Stimulated activated CD8-positive, alpha-beta memory T cell treated with anti-CD3 and anti-CD28 coated beads, Interleukin-12 subunit alpha, Interleukin-12 subunit beta, amount 100 ng/mL, for 1 hour (primary cell): ENCODE measurements at places on chromosomes 2 and 18.

DNA sequence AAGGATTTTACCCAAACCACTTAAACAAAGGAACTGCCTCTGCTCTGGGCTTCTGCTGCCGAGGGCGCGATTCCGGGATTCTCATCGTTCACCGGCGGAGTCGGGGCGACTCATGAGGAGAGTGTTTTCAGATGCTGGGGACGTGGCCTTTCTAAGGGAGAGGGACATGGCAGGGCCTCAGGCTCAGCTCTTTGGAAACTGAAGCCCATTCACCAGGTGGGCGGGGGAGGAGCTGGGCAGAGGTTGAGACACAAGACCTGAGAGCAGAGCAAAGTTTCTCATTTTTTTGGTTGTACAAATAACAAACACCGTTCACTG is 29.8 kb downstream of the NFATC1 start:
- DNase-seq: no peak

GRCh38 chr2:112463256-112463655 is 18.7 kb upstream of the TTL start:
- DNase-seq: no peak

DNA sequence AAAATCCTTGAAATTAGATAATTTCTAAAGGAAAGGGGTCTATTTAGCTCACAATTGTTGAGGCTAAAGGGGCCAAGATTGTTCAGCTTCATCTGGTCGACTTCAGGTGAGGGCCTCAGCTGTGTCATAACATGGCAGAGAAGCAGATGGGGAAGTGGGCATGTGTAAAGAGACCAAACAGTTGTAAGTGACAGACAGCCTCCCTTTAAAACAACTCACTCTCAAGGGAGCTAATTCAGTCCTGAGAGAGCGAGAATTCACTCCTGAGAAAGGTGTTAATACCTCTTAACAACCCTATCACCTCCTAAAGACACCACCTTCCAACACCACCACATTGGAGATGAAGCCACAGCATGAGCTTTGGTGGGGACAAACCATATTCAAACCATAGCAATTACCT is 62.4 kb downstream of the KCMF1 start:
- DNase-seq: no peak

GRCh38 chr2:120631236-120631635 is 104.4 kb upstream of the GLI2 start:
- DNase-seq: no peak

- DNase-seq: no peak
Observed at GRCh38 chr2:188079196-188079595, 212.5 kb upstream of the GULP1 start.

DNA sequence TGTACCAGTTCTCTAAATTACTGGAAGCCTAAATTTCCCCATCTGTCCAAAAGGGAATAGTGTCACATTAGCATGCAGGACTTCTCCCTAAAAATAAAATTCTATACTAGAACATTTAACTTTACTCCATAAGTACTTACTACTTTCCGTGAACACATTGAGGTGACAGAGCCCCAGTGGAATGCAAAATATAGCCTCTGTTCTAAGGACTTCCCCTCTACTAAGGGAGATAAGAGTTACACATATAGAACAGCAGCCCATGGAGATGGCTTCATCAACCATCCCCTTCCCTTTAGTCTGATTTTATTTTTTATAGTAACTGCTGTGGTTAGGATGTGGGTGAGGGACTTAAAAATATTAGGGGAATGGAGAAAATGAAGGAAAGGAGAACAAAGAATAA is 68.9 kb upstream of the STPG4 start:
- DNase-seq: no peak

GRCh38 chr2:32457814-32458213 is 101.0 kb downstream of the BIRC6 start:
- DNase-seq: no peak

DNA sequence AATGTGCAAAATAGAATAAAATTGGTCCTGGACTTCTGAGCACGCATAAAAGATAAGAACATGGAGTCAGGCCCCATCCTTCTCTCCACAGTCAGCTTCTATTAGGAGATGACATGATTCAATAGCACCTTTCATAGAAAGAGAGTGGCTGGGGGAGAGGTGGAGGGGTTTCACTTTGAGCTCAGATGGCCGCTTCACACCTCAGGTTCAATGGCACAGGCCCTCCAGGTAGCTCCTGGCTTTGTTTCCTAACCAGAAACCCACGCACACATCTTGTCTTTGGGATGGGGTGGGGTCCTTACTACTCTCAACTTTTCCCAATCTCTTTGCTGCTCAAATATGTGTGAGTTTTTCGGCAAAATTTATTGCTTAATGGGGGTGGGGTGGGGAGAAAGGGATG is 332.3 kb downstream of the CLIP4 start:
- no peak for DNase-seq

- DNase-seq: no peak
Observed at GRCh38 chr2:85605406-85606115, 3.1 kb upstream of the TMEM150A start.

GRCh38 chr2:207975921-207976320 is 49.4 kb downstream of the PLEKHM3 start:
- DNase-seq: no peak

DNA sequence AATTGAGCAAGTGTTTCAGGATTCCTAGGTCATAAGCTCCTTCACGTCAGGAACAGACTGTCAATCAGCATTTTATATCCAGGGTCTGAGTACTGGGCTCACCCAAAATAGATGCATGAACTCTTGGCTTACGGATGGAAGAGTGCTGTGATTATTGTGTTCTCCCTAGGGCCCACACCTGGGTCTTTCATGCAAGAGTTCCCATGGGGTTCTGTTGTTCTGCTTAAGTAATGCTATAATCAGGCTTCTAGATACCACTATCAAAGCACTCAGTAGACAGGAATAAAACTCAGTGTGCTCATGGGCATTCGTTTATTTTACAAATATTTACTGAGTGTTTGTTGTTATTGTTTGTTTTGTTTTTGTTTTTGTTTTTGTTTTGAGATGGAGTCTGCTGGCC is 46.4 kb upstream of the PMAIP1 start:
- no peak for DNase-seq
